ENCODE measurements at places on chromosomes 11 and 22. TPM values are rescaled to one million over a fixed set of nuclear protein-coding genes. Genes with fewer than 3 reads are reported as not detected.

Gene RIN1
- 0.48 TPM for total RNA-seq

Gene CDC42BPG
- total RNA-seq: 0.36 TPM

DNA sequence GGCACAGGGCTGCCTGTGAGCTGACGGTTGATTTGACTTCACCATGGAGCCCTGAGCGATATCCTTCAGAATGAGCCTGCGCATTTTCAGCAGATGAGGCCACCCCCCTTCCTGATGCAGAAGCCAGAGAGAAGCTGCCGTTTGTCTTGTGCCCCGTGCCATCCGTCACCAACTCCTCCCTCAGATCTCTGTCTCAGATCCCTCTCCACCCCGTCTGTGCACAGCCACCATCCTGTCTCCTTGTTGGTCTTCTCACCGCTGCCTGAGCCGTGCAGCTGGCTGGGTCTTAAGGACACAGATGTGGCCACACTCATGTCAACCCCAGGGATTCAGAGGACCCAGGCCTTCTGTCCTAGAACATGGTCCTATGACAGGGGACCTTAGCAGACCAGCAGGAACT lies 293.9 kb downstream of the TBC1D22A start:
- H3K36me3 ChIP-seq: peaks cover 11% of the 10 kb centered on the region
- DNase-seq: no peak
- H3K27me3 ChIP-seq: no peaks in the 10 kb centered on the region
- H3K4me1 ChIP-seq: peaks cover 21% of the 10 kb centered on the region

GRCh38 chr11:78807351-78807750 lies 232.7 kb upstream of the NARS2 start:
- no peak for DNase-seq
- no peaks in the 10 kb centered on the region for H3K27me3 ChIP-seq
- no peaks in the 10 kb centered on the region for H3K36me3 ChIP-seq
- H3K27ac ChIP-seq: no peak overlapping the region
- no peaks in the 10 kb centered on the region for H3K4me1 ChIP-seq
- no peak overlapping the region for H3K4me3 ChIP-seq

GRCh38 chr11:104060820-104061219 lies 24.4 kb downstream of the DDI1 start:
- no peaks in the 10 kb centered on the region for H3K36me3 ChIP-seq
- H3K4me1 ChIP-seq: no peaks in the 10 kb centered on the region
- H3K4me3 ChIP-seq: no peak overlapping the region
- no peak overlapping the region for H3K27ac ChIP-seq
- DNase-seq: no peak
